Stimulated activated CD8-positive, alpha-beta memory T cell treated with anti-CD3 and anti-CD28 coated beads, Interleukin-7, amount 100 ng/mL, for 4 hours (primary cell): ENCODE measurements at places on chromosomes 16 and 17.

- no peak for DNase-seq
These were observed 103.0 kb upstream of the SHISA6 start for GRCh38 chr17:11138023-11138422.

- DNase-seq, result no peak
These were observed 3.4 kb upstream of the NLRC5 start for GRCh38 chr16:56985962-56986360.

DNA sequence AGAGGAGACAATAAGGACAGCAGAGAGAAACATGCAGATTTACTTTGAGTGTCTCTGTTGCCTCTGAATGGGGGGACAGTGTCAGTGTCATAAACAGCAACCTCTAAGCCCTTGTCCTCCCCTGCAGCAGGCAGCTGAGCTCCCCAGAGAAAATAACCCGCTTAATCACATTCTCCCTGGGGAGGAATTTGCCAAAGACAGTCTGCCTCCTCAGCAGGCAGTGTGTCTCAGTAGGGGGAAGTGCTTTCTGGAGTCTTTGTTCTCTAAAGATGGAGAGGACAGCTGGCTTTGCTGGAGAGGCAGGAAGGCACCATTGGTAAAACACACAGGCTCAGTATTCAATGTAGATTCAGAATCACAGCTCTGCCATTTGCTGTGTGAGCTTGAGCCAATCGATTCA, 16.1 kb downstream of the TEKT5 start:
- DNase-seq, result no peak

- peak; percentile 65 for DNase-seq
These were observed 681 bp downstream of the XPO6 start for GRCh38 chr16:28210979-28211588.

DNA sequence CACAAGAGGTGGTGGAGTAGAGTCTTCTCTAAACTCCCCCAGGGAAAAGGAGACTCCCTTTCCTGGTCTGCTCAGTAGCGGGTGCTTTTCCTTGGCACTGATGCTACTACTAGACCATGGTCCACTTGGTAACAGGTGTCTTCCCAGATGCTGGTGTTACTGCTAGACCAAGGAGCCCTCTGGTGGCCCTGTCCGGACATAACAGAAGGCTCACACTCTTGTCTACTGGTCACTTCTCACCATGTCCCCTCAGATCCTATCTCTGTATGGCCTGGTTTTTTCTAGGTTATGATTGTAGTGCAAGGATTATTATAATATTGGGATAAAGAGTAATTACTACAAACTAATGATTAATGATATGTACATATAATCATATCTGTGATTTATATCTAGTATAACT, 49.7 kb upstream of the ARL4D start:
- no peak for DNase-seq

- no peak for DNase-seq
These were observed 2290.1 kb downstream of the TP53TG3F start for GRCh38 chr16:35749253-35750141.

GRCh38 chr16:84752600-84752999, 52.8 kb downstream of the USP10 start:
- no peak for DNase-seq

GRCh38 chr17:16512011-16512410, 20.0 kb upstream of the LRRC75A start:
- no peak for DNase-seq

DNA sequence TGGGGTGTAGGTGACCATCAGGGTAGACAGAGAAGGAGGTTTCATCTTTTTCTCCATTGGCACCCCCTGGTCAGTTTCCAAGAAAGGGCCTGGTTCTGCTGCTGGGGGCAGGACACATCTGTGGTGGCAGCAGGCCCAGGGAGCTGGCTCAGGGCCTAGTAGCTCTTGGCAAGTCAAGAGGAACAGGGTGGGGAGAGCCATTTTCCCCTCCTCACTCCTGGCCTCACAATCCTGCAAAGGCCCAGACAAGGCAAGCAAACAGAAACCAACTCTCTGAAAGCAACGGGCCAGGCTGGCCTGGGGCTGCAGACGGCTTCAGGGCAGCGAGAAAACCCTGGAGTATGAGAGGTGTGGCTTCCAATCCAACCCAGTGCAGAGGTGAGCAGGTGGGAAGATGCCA, 192.9 kb upstream of the DYNLRB2 start:
- no peak for DNase-seq

GRCh38 chr16:2008009-2008526, 1.6 kb downstream of the ZNF598 start:
- DNase-seq, result no peak

- DNase-seq, result no peak
These were observed 1.4 kb downstream of the CENPV start for GRCh38 chr17:16351831-16352230.

- no peak for DNase-seq
These were observed 41.3 kb downstream of the RBBP6 start for GRCh38 chr16:24580665-24581064.

DNA sequence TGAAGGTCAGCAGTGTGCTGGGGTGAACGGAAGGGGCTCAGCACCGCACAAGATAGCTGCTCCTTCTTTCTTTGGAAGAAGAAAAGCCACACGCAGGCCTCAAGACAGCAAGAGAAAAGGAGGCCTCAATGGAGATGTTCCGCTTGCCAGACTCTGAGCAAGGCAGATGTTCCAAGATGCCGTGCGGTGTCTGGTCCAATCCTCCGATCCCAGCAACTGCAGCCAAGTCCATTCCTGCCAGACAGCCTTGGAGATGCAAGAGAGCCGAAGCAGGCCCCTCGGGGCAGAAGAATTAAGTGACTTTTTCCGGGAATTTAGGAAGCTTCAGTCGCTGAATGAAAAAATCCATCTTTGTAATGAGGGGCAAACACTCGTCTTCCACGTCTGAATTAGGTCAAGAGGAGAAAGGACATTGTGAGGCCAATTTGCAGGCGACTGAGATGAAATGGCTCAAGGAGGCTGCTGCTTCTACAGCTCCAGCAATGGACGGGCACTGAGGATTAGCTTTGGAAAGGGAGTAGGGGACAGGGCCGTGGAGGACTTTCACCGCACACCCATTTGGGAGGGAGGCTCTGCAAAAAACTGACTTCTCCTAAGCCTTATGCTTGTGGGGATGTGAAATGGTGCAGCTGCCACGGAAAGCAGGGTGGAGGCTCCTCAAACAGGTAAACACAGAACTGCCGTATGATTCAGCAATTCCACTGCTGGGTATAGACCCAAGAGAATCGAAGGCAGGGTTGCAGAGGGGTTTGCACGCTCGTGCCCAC, 44.7 kb downstream of the RPH3AL start:
- no peak for DNase-seq

GRCh38 chr16:69444873-69445517, 20.6 kb downstream of the CYB5B start:
- no peak for DNase-seq

DNA sequence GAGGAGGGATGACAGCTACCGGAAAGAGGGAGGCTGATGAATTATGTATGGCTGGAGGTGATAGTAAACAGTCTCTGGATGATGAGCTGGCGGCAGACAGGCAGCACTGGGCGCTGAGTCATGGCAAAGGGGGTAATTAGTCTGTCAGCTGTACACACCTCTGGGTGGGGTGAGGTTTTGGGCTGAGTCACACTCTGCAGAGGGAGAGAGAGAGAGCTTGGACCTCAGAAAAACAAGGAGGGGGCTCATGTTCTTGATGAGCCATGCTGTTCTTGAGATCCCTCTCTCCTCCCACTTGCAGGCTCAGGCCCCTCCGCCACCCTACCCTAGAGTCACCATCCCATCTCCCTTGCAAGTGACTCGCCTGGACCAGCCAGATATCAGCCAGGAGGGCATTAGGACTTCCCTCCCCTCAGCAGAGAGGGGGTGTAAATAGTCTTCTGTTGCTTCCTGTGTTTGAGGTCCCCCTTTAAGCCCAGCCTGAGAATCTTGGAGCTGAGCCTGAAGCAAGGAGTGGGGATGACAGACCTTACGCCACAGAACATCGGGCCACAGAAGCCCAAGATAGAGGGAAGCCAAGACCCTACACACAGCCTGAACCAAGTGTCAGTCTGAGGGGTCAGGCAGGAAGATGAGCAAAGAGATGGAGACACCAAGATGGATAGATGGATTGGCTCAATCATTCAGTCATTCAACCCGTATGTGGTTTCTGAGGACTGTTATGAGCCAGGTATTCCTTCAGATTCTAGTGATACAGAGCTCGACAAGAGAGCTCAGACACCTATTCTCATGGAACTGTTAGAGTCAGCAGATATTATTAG, 383.2 kb upstream of the CCL2 start:
- no peak for DNase-seq

DNA sequence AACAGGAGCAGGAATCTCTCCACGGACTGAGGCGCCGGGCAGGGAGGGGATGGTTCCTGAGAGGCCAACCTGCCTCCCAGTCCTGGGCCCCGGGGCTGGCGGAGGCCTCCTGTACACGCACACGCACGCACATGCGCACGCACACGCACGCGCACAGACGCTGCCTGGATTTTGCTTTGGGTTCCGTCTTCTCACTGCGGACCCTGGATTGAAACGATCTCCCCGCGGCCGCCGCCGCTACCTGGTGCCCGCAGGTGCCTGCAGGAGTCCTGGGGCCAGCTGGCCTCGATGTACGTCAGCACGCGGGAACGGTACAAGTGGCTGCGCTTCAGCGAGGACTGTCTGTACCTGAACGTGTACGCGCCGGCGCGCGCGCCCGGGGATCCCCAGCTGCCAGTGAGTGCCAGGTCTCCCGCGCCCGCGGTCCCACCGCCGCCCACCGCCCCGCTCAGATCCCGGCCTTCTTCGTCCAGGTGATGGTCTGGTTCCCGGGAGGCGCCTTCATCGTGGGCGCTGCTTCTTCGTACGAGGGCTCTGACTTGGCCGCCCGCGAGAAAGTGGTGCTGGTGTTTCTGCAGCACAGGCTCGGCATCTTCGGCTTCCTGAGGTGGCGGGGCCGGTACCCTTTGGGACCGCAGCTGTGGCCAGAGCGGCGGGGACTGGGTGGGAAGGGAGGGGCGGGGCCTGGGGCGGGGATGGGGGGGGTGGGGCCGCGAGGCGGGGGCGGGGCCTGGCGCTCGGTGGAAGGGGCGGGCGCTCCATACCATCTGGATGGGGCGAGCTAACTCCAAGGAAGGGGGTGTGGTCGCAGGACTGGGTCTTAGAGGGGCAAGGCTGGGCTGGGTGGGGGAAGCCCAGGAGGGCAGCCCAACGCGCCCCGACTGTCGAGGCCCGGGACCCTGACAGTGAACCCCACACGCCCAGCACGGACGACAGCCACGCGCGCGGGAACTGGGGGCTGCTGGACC, 12.3 kb downstream of the CES4A start:
- peak; percentile 36 for DNase-seq

DNA sequence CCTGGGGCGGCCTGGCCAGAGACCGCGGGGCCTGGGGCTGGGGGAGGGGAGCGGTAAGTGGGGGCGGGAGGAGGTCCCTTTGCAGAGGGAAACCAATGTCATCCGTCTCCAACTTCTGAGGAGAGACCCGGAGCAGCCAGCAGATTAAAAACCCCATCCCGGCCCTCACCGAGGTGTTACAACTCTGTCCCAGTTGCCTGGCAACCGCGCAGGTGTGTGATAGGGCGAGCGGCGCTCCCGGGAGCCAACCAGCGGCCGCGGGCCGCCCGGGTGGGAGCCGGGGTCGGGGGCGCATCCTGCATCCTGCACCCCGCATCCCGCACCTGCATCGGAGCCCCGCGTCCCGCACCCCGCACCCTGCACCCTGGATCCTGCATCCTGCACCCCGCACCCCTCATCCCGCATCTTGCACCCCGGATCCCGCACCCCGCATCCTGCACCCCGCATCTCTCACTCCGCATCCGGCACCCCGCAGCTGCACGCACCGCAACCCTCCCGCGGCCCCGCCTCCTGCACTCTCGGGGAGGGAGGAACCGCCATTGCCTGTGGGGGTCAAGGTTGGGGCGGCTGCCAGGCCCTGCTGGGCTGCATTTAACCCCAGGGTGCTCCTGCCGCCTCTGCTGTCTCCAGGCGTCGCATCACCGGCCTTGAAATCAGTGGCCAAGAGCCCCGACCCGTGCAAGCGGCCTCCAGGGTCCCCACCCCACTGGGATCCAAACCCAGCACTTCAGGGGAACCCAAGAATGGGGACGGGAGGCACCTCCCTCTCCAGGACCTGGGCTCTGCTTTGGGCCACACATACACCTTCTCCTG, 47.3 kb downstream of the RTN4RL1 start:
- no peak for DNase-seq

DNA sequence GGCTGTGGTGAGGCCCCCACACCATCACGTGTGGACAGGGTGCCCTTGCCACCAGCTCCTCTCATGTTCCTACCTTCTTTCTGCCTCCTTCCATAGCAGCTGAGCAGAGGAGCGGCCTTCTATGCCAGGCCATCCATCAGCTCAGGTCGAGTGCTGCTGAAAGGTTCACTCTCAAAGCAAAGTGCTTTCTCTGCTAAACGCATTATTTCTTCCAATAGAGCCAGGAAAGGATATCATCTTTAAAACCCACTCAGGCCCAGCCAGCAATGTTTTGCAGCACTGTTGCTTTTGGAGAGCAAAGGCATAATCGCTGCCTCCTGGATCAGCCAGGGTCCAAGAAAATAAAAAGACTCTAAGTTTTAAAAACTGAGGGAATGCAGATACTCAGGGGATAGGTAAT, 54.9 kb upstream of the GPRC5B start:
- DNase-seq, result no peak

DNA sequence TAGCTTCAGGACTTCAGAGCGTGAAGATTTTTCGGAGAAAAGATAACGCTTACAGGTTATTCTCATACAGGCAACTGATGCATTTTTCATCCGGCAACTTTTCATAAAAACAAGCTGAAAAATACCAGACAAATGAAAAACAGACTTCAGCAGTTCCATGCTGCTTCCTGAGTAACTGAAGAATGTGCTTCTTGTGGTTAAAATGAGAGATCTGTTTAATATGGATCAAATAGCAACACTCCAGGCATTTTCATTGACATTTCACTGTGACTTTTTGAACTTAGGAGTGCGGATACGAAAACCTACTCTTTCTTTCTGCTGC, 705 bp upstream of the PITPNC1 start:
- no peak for DNase-seq

DNA sequence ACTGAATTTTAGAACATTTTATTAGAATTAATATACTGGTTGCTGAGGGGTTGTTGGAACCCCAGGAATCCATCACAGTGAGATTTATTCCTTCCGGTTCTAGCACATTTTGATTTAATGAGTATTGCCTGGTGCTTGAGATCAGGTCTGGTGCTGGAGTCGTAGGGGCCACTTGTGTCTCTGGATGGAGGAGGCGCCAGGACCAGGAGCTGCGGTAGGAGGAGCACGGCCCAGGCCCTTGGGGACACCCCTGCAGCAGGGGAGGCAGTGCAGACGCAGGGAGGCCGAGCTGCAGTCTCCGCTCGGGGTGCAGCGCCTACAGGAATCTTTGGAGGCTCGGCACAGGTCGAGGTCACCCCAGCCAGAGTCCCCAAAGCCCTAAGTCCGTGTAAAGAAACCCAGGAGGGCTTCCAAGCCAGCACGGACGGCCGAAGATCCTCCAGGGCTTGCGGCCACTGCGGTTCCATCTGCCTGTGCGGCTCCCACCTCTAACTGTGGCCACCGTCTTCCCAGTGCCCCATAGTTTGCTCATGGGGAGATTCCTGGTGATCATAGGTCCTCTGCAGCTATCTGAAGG, 66.2 kb upstream of the CREBBP start:
- DNase-seq, result no peak

DNA sequence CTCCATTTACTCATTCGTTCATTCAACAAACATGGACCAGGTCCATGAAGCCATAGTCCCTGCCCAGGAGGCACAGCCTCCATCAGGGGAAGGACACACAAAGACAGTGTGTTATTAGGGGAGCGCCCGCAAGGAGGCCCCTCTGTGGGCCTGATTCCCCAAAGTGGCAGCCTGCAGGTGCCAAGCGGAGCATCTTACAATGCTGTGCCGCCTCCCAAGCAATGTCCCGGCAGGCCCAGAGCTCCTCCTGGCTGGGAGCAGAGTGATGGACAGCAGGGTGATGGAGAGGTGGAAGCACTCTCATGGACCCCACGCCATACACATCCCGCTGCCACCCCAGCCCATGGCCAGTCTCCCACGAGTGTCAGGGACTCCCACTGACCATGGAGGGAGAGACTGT, 25.8 kb downstream of the TRPV1 start:
- DNase-seq, result no peak
